Stimulated activated naive CD4-positive, alpha-beta T cell treated with Interleukin-2 at 50 U/mL for 16 hours (primary cell): ENCODE measurements at places on chromosomes 1 and 21.

DNA sequence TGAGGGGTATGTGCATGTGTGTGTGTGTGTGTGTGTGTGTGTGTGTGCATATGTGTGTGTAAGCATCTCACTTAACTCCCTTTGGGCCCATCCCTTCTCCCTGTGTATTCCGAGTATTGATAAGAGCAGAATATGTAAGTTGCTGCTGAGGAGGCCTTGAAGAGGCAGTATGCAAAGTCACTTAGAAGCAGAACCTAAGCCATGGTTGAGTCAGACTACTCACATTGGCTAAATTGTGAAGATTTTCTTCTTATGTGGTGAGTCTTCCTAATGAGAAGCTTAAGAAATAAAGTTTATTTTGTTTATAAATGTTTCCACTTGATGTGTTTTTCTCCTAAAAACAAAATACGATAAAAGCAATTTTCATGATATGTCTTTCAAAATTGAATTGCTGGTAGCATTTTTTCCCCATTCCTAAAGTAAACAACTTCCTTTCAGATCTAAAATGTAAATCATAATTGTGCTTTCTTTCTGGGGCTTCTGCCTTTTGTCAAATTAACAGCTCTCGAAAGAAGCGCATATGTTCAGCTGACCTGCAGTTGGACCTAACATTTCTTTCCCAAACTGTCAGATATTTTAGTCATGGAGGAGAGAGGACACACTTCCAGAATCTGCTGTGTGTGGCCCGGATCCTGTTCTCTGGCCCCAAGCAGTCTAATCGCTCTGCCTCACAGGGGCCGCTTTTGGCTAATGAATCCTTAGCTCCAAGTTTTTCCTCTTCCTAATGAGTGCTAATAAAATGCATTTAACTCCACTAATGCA lies 284.0 kb downstream of the DUSP10 start:
- DNase-seq, result no peak

- no peak for DNase-seq
Measured at GRCh38 chr1:88735382-88735781, 51.3 kb downstream of the PKN2 start.

DNA sequence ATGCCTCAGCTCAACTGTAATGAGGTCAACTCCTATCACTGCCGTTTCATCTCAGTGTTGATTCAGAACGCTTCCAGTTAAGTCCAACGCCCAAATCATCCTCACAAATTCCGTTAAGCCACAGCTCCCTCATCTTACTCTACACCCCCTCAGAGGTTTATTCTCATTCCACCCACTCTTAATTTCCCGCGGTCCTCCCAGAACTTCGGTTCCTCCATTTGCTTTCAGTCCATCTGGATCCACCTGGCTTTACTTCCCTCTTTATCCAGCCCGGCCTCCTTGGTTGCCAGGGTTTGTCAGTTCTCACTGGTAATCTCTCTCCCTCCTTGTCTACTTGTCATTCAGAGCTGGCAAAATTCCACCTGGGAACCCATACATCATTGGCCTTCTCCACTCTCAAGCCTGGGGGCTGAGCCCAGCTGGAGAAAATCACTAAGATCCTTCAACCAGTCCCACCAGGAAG lies 51.3 kb upstream of the RUNX1 start:
- DNase-seq, result no peak

DNA sequence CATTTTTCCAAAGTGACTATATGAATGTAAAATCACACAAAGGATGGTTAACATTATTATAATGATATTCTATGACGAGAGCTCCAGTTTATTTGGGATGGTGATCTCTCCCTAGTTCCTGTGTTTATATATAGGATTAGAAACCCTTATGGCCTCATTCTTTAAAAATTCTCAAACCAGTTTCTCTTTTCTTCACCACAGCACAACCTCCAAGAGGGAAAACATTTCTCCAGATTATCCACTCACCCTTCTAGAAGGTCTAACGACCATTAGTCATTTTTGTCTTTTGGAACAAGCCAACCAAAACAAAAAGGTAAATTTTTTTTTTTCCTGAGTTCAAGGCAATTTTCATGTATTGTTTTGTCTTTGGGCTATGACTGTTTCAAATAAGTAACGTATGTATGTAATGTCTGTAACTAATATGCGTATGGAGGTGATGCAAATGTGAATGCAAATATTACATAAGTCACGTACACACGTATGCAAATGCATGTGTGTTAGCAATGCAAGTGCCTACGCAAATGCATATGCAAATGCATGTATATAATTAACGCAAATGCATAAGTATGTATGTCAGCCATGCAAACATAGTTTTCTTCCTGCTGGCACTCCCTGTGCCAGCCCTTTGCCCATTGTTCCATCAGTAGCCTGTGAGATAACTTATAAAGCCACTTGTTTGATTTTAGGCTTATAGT lies 72.5 kb upstream of the MORC3 start:
- no peak for DNase-seq

DNA sequence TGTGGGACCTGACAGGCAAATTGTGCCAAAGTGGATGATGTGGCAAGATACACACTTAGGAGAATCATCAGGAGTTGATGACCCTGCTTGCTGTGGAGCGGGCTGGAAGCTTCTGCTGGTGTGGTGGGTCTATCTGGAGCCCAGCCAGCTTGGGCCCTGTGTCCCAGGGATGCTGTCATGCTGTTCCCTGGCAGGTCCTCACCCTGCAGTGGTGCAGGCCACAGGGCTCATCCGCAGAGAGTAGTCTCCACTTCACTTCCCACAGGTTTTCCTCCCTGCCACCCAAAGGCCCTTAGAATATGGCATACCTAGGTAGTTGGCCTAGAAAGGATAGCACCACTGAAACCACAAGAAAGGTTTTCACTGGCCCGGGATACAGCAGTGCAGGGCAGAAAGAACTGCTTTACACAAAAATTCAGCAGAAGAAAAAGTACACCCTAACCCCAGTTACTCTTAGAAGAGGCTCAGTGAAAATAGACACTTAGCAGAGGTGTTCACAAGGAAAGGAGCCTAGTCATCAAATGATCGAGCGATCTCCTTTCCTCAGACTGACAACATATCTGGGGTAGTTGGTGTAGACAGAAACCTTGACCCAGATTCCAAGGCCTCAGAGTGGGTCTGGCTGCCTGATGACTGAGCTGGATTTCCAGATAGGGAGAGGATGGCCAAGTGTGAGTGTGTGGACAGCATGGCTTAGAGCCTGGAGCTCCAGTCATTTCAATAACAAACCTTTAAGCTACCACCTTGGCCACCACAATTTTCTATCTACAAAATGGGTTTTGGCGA lies 1.3 kb upstream of the C1orf226 start:
- DNase-seq, result no peak

- DNase-seq, result no peak
Measured at GRCh38 chr1:229372251-229372650, 29.4 kb upstream of the CCSAP start.

GRCh38 chr1:209876078-209876800 lies 48.5 kb downstream of the UTP25 start:
- no peak for DNase-seq

DNA sequence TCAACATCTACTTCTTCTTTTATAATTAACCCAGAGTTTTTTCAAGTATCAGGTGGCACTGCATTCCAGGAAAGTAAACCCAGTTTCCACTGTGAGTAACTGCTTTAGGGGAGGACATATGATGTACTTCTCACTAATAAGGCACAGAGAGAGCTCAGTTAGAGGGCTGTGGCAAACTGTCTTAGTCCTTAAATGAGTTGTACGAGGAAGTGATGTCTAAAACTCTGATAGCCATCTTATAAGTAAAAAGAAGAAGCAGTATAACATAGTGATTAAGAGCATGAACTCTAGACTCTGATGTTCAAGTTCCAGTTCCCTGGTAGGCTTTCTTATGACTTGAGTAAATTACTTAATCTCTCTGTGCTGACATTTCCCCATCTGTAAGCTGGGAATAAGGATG lies 58.7 kb upstream of the PTGS2 start:
- DNase-seq, result no peak

DNA sequence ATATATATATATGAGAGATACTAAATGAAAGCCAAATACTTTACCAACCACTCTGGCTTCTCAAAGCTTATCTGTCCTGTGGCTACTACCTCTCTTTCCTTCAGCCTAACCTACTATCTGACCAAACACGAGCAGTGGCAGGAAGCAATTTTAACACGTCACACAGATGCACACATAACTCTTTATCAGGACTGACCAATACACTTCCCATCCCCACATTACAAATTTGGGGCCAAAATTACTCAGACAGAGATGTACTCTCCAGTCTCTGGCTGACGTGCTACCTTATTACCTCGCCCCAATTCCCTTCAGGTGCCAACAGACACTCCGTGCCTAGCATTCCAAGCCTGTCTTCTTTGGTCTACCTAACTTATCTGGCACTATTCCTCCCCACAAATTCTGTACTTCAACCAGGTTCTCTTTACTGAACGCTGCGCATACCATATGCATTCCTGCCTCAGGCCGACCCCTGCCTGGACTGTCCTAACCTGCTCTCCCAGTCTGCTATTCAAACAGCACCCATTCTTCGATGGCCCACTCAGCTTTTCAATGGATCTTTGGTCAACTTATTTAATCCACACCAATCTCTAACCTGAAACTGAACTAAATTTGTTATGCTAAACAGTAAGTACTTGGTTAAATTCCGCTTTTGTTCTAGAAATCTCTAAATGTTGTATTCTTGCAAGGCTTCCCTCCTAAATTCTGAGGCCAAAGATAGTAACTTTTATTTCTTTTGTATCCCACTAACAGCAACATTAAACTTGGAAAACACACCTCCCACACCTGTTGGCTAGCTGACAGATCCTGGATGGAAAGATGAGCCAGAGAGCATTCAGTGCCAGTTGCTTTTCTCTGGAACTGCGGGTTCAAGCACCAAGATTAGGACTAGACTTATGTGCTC lies 27.9 kb downstream of the RERE start:
- DNase-seq, result no peak

GRCh38 chr1:158644449-158644848 lies 39.4 kb downstream of the OR10Z1 start:
- DNase-seq, result no peak

DNA sequence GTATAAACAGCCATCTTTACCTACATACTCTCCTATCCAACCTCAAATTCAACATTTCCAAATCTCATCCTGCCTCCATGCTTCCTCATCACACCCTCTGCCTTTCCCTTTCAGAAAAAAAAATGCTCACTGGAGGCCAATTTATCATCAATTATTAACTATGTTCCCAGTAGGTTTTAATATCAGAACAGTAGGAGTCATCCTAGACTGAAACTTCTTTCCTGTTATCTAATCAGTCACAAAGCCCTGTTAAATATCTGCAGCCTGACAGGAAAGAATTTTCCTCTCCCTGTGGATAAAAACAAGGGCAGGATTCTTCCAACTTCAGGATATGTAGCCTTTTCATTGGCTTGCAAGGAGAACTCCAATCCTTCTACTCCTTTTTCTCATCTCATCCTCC lies 28.4 kb downstream of the EGLN1 start:
- DNase-seq, result no peak

DNA sequence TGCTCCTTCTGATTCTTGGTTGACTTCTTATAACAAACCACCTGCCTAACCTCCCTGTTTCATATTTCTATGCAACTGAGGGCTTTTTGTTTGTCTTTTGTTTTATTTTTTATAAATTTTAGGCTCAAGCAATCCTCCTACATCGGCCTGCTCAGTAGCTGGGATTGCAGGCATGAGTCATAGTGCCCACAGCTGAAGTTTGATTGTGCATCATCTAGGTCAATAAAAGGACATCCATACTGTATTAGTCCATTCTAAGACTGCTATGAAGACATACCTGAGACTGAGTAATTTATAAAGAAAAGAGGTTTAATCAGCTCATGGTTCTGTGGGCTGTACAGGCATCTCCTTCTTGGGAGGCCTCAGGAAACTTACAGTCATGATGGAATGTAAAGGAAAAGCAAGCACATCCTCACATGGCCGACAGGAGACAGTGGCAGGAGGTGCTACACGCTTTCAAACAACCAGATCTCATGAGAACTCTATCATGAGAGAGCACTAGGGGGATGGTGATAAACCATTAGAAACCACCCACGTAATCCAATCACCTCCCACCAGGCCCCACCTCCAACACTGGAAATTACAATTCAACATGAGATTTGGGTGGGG lies 285.0 kb downstream of the SIPA1L2 start:
- no peak for DNase-seq

DNA sequence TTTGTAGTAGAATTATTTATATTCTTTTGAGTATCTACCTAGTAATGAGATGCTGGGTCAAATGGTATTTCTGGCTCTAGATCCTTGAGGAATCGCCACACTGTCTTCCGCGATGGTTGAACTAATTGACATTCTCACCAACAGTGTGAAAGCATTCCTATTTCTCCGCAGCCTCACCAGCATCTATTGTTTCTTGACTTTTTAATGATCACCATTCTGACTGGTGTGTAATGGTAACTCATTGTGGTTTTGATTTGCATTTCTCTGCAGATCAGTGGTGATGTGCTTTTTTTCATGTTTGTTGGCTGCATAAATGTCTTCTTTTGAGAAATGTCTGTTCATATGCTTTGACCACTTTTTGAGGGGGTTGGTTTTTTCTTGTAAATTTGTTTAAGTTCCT lies 15.3 kb upstream of the IL23R start:
- DNase-seq, result no peak

DNA sequence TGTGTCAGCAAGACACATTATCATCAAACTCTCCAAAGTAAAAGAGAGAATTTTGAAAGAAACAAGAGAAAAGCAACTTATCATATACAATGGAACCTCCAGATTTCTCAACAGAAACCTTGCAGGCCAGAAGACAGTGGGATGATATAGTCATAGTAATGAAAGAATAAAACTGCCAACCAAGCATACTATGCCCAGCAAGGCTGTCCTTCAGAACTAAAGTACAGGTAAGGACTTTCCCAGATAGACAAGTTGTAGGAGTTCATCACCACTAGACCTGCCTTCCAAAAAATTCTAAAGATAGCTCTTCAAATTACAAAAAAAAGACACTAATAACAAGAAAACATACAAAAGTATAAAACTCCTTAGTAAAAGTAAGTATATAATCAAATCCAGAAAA lies 33.2 kb upstream of the FOXD3 start:
- DNase-seq, result no peak

DNA sequence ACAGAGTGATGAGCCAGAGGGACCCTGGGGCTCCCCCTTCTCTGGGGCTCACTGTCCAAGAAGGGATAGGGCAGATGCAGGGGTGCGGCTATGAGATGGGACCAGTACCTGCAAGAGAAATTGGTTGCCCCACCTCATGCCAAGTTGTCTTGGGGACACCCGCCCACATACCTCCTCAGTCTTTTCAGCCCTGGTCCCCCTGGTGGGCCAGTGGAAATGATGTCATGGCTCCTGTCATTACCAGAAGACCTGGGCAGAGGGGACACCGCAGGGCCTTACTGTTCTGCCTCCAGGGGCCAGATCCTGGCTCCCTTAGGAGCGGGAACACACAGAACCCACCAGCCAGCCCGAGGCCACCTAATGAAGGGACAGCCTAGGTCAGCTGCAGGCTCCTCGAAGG lies 63.2 kb downstream of the CDK18 start:
- no peak for DNase-seq

DNA sequence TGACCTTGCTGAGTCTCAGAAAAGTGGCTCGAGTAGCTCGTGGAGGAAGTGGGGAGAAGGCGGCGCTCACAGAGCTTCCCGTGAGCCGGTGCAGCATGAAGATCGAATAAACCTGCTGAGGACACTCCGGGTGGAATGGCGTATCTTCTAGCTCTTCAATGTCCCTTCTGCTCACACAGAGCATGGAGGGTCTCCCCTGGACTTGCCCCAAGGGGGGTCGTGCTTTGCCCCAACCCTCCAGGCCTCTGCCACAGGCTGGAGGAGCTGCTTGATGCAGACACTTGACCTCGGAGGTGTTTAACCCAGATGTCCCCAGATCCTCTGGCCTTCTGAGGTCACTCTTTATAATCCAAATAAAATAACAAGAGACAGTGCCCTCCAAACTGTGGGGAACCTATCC lies 2.2 kb upstream of the KRTAP10-12 start:
- DNase-seq, result no peak

GRCh38 chr1:1281533-1282321 lies 1.5 kb downstream of the SCNN1D start:
- no peak for DNase-seq
